ENCODE measurements at places on chromosomes 4 and X.

DNA sequence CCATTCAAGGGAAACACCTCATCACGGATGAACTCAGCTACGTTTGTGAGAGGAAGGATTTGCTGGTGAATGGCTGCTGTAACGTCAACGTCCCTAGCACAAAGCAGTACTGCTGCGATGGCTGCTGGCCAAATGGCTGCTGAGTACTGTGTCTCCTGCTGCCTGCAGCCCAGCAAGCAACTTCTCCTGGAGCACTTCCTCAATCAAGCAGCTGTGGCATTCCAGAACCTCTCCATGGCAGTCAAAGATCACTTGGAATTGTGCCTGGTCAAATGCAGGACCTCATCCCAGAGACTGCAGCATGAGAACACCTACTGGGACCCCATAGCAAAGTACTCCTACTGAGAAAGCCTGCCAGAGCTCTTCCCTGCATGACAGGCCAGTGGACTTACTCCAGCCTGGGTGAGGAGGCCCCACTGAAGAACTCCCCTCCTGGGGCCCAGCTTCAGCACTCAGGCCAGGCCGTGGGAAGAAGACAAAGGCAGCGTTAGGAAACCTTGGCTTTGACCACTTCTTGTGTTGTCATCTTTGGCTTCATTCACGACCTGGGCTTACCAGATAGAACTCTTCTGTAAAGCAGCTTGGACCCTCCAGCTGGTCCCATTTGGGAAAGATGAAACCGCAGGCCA is 244.3 kb downstream of the RBMX2 start:
- DNase-seq, result no peak

GRCh38 chr4:21949073-21949457 is 493 bp upstream of the KCNIP4 start:
- no peak for DNase-seq

GRCh38 chr4:109999585-109999912 is 86.9 kb downstream of the EGF start:
- DNase-seq, result no peak

DNA sequence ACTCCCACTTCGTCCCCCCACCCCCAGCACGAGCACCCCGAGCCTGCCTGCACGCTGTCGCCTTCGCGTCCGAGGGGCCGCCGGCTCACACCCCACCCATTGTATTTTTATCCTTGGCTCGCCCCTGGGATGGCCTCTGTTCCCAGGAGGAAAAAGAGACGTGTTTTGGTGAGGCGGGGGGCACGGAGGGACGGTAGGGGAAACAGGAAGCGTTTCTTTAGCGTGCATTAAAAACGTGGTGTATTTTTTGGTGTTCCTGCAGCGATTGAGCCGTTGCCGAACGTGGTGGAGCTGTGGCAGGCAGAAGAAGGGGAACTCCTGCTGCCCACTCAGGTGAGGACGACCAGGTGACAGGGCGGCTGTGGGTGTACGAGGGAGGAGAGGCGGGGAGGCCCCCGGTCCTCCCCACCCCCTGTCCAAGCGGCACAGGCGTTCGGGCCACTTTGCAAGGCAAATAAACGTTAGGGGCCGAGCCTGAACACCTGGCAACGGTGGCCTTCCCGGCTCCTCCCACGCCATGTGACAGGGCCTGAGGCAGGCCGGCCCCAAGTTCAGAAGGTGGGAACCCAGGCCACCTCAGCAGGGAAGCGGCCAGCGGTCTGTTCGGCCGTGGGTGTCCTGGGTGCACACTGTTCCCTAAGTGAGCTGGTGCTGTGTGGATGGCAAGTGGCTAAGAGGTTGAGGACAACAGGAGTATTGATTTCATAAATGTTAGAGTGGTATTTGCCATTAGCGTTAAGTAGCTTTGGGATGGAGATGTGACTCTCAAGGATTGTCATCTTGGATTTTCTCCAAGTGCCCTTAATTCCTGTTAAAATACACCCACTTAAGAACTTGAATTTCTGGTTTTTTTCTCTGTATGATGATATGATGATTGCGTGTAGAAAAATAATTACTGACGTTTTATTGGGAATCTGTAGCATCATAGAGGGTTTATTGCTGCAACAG is 1.1 kb downstream of the TMEM131L start:
- DNase-seq, result no peak

GRCh38 chrX:3216581-3217180 is 129.8 kb downstream of the MXRA5 start:
- DNase-seq, result no peak

GRCh38 chr4:53346920-53347852 is 18.7 kb downstream of the SCFD2 start:
- no peak for DNase-seq

GRCh38 chr4:70704931-70705182 is 16.5 kb downstream of the UTP3 start:
- no peak for DNase-seq

- no peak for DNase-seq
These were observed 19.2 kb downstream of the SUPT20HL2 start for GRCh38 chrX:24294619-24295018.

DNA sequence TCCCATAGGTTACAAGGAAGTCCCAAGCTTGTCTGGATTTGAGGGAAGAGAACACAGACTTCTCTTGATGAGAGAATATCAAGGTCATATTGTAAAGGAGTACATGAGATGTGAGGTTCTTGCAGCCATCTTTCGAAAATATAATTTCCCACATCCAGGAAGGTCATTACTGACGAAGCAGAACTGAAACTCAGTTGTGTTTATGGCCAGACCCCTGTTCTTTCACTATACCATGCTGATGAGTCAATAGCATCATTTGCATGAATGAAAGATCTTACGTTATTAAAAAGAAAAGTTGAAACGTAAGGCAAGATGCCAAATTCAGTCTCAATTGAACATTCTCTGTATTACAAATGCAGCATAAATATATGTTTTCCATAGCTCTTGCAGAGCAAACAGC is 14.2 kb upstream of the CCDC149 start:
- no peak for DNase-seq

- no peak for DNase-seq
These were observed 67.9 kb downstream of the KLHL34 start for GRCh38 chrX:21590012-21590776.

DNA sequence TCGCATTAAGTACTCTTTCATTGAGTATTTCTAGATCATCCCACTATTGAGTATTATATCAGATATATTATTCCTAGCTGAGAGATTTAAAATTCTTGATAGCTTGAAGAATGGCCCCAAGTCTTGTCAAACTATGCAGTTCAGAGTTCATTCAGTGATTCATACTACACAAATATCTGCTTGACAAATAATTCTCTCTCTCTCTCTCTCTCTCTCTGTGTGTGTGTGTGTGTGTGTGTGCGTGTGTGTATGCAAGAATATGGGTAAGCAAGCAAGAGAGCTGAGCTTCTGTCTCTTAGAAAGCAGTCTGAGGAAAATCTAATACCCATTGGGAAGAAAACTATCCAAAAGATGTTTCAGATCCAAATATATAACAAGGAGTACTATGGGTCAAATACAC is 142.0 kb downstream of the SLC10A7 start:
- no peak for DNase-seq

DNA sequence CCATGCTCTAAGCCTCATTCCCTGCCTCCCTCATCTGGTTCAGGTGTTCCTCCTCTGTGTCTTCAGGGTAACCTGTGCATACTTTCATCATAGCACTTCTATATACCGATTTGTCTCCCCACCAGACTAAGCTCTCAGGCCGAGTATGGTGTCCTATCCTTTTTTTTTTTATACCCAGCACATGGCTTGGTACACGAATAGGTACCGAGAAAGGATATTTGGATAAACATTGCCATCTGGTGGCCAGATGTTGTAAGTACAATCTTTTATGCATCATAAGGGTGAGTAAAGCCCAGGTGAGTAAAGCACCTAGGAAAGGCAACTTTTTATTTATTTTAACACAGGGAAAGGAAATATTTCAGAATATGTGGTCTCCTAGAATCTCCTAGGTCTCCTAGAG is 68.4 kb downstream of the MID2 start:
- DNase-seq, result no peak

- no peak for DNase-seq
These were observed 930.7 kb upstream of the PCDH10 start for GRCh38 chr4:132218406-132218805.

DNA sequence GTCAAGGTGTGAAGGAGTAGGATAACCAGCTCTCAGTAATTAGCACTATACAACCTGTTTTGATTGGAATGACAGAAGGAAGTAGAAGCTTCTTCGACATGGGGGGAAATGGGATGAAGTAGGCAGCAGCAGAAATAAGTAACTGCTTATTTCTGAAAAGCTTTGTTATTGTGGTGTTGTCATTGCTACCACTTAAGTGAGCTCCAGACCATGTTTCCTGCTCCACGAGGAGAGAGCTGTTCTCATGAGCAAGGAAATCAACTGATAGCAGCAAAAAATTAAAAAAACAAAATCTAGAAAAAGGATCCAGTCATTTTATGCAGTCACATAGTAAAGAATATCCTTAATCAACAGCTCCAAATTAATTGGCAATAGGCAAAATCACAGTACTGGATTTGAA is 106.1 kb upstream of the TLL1 start:
- DNase-seq, result no peak

- no peak for DNase-seq
These were observed 27.8 kb upstream of the WDFY3 start for GRCh38 chr4:84994280-84994679.

DNA sequence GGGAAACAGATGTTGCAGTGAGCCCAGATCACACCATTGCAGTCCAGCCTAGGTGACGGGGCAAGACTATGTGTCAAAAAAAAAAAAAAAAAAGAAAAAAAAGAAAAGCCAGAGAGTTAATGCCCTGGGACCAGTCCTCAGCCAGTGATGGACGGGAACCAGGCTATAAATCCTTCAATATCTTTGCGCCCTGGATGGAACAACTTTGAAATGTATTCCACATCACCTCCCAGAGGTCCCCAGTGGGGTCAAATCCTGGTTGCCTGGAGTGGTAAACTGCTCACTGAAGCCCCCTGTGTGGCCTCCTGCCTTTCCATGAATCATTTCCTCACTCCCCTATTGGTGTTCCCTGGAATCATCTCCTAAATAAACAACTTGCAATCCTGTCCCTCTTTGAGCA is 166.9 kb downstream of the DEFB131A start:
- no peak for DNase-seq

DNA sequence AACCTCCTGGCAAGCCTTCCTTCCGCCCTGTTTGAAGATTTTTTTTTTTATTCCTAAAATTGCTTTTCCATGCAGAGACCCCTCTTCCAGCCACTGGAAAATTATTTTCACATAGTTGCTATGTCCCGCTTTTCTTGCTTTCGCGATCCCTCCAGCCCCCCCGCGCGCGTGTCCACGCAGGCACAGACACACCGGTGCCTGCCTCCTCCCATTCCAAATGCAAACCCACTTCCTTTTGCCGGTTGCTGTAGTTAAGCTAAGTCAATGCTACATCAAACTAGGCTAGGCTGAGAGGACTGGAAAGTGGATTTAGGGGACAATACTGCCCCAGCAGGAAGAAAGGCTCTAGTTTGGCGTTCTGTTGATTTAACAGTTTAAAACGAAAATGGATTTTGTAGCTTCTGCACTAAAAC is 111.0 kb downstream of the DHX15 start:
- no peak for DNase-seq

- DNase-seq, result no peak
These were observed 59.5 kb downstream of the HTRA3 start for GRCh38 chr4:8328866-8329559.
